Activated CD8-positive, alpha-beta T cell treated with anti-CD3 and anti-CD28 coated beads, Interleukin-2, amount 10 ng/mL, durations not matched to agents 7 days and 5 days (primary cell): ENCODE measurements at places on chromosomes 6 and 20.

GRCh38 chr20:53981752-53982437 is 88.5 kb downstream of the BCAS1 start:
- no peak for DNase-seq

- peak; percentile 96 for DNase-seq
These were observed at the start of gene TMEM170B for GRCh38 chr6:11537229-11538051. TSS of gene TMEM170B (plus strand) at chr6:11537749. CDS start at chr6:11538278, 529 bp downstream.

- no peak for DNase-seq
These were observed 22.8 kb upstream of the MEI4 start for GRCh38 chr6:77630014-77630413.

DNA sequence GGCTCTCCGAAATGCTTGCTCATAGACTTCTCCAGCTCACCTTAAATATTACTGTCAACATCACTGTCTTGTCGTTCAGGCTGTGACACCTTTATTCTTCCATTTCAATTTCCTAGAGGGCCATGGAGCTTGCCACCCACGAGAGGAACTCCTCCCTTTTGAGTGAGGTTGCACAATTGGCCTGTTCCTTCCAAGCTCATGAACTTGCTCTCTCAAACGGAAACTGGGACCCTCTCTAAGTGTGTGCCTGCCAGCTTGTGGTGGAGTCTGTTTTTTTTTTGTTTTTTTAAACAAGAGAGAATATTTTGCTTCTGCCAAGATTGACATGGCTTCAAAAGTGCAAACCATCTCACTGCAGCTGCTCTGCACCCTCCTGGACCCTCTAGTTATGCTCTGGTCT is 19.3 kb upstream of the IYD start:
- no peak for DNase-seq

GRCh38 chr6:134632024-134632423 is 314.1 kb upstream of the SGK1 start:
- DNase-seq = no peak

DNA sequence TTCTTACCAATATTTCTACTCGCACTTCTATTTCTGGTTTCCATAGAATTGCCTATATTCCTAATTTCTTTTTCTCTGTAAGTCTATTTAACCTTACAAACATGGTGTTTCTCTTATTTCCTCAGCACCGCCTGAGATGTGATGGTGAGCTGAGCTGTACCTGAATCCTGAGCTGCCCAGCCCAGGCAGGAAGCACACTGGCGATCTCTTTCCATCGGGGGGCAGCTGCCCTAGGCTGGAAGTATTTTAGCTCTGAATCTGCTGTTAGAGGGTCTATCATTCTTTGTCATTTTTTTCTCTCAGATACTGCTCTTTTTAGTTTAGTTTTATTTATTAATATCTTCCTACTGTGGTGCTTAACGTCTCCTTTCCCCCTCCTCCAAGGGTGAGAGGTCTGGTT is 173.4 kb upstream of the SLC35B3 start:
- DNase-seq = no peak

DNA sequence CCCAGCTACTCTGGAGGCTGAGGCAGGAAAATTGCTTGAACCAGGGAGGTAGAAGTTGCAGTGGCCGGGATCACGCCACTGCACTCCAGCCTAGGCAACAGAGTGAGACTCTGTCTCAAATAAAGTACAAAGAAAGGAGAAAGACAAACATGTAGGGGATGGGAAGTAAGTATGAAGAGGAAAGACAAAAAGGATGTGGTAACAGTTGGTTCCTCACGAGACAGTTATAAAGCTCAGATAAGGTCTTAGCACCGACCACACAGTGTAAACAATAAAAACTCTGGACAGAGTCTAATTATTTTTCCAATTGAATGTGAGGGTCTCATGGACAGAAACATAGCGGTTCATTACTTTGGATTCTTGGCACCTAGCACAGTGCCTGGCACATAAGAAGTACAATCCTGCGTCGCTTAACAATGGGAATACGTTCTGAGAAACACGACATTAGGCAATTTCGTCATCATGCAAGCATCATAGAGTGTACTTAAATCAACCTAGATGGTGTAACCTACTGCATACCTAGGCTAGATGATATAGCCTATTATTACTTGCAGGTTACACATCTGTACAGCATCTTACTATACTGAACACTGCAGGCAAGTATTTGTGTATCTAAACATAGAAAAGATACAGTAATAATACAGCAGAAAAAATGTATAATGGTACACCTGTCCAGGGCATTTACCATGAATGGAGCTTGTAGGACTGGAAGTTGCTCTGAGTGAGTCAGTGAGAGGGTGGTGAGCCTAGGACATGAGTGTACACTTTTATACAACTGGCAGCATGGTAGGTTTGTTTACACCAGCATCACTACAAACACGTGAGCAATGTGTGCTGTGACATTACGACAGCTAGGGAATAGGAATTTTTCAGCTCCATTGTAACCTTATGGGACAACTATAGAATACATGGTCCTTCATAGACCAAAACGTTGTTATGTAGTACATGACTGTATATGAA is 38.2 kb downstream of the MBOAT1 start:
- DNase-seq = no peak

DNA sequence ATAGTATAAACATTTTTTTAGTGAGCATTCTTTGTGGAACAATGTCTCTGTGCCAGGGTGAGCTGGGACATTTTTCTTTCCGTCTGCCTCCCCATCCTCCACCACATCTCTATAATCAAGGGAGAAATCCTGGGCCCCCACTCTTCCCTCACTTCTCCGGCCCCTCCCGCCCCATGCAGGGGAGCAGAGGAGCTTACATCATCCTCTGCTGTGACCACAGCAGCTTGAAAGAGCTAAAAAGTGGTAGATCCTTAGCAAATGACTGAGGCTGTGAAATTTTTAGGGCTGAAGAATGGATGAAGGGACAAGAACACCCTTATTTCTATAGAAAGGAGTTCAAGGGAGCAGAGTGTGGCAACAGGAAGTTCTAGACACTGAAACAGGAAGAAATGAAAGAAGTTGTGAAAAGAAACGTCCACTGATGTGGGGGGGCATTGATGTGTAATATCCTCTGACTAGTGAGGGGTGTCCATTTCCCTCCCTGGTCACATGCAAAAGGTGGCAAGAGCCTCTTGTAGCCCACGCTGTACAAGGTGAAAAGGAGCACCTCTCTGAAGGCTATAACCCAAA is 380.3 kb upstream of the JARID2 start:
- peak; percentile 40 for DNase-seq

GRCh38 chr20:38790200-38791053 is 15.1 kb upstream of the PPP1R16B start:
- DNase-seq = peak; percentile 63
